Activated T-helper 17 cell treated with anti-CD3 and anti-CD28 coated beads, Interleukin-2, amount 50 U/mL, for 72 hours (primary cell): ENCODE measurements at places on chromosomes 7 and 10. TPM values are rescaled to one million over a fixed set of nuclear protein-coding genes. Genes with fewer than 3 reads are reported as not detected.

Gene FAM237B
- total RNA-seq, result not detected

Gene GTPBP10
- 30.4 TPM for total RNA-seq

Gene HOXA1
- not detected for total RNA-seq

Gene PNLIPRP3
- total RNA-seq, result not detected

Gene UTF1
- total RNA-seq, result not detected

Gene CALML3
- not detected for total RNA-seq

Gene GOLGA7B
- total RNA-seq, result 8.2 TPM

Gene CAV1
- 1.2 TPM for total RNA-seq

Gene FRMD4A
- 0.69 TPM for total RNA-seq

Gene LRRN3
- 30.4 TPM for total RNA-seq

Gene CARD11
- 98.7 TPM for total RNA-seq

Gene DYDC2
- total RNA-seq, result not detected

Gene AZGP1
- total RNA-seq, result 0.43 TPM

Gene CUBN
- total RNA-seq, result 0.41 TPM

Gene MMD2
- total RNA-seq, result not detected

Gene PTPN20
- total RNA-seq, result 0.85 TPM

Gene AOAH
- total RNA-seq, result 1.4 TPM

Gene CFTR
- not detected for total RNA-seq

Gene SLC13A1
- not detected for total RNA-seq

Gene OPN4
- not detected for total RNA-seq

Gene TMEM196
- total RNA-seq, result not detected

Gene PTPRN2
- 0.48 TPM for total RNA-seq

Gene NRG3
- total RNA-seq, result not detected

Gene PSD
- 3.0 TPM for total RNA-seq

Gene ANTXRL
- total RNA-seq, result not detected

Gene LEP
- not detected for total RNA-seq

Gene HOXA11
- total RNA-seq, result not detected

Gene WDFY4
- total RNA-seq, result 0.35 TPM

Gene GPER1
- total RNA-seq, result 1.1 TPM

Gene FEZF1
- not detected for total RNA-seq

Gene ACTL6B
- not detected for total RNA-seq

Gene HMX2
- 0.19 TPM for total RNA-seq

Gene GSTO2
- total RNA-seq, result 0.28 TPM

Gene CRYGN
- total RNA-seq, result not detected

Gene PIK3CG
- total RNA-seq, result 25.7 TPM

Gene ZCCHC24
- 1.3 TPM for total RNA-seq

Gene ADD3
- total RNA-seq, result 115 TPM

Gene MRC1
- total RNA-seq, result 0.08 TPM

Gene ARHGEF5
- 17.6 TPM for total RNA-seq

Gene RAB19
- total RNA-seq, result 4.5 TPM

Gene ADCK2
- 16.6 TPM for total RNA-seq

Gene KNDC1
- total RNA-seq, result 0.19 TPM

Gene FFAR4
- not detected for total RNA-seq

Gene TSPAN33
- 2.6 TPM for total RNA-seq
